ENCODE measurements at places on chromosomes 5 and 9.
A peak's percentile ranks its signal among the peaks of the same experiment; 100 is the strongest.

DNA sequence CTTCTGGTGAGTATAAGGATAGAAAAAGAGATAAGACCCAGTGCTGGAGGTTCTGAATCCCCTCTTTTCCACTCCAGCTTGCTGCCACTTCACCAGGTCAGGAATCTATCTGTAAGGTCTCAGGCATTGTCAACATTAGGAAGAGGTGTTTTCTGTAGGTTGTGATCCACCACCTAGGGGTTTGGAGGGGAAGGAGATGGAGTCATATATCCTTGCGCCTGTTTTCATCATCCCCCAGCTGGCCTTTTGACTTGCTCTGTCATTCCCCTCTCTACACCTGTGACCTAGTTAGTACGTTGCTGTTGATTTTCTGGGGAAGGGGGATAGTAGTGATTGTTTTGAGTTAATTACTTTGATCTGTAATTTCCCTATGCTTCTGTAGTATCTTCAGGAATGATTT is 20.5 kb downstream of the SPINK5 start:
- DNase-seq, result no peak

GRCh38 chr5:139911425-139912120 is 116.0 kb downstream of the PSD2 start:
- DNase-seq, result no peak

- DNase-seq, result no peak
Measured at GRCh38 chr5:99621772-99622681, 693.2 kb upstream of the CHD1 start.

- DNase-seq, result no peak
Measured at GRCh38 chr5:113153512-113154097, 177.0 kb downstream of the DCP2 start.

GRCh38 chr9:18847576-18848275 is 185.3 kb downstream of the SAXO1 start:
- DNase-seq, result no peak

- no peak for DNase-seq
Measured at GRCh38 chr9:134066913-134067851, 644 bp downstream of the BRD3 start.

GRCh38 chr5:142151436-142152383 is 43.1 kb downstream of the NDFIP1 start:
- DNase-seq, result peak; percentile 59

DNA sequence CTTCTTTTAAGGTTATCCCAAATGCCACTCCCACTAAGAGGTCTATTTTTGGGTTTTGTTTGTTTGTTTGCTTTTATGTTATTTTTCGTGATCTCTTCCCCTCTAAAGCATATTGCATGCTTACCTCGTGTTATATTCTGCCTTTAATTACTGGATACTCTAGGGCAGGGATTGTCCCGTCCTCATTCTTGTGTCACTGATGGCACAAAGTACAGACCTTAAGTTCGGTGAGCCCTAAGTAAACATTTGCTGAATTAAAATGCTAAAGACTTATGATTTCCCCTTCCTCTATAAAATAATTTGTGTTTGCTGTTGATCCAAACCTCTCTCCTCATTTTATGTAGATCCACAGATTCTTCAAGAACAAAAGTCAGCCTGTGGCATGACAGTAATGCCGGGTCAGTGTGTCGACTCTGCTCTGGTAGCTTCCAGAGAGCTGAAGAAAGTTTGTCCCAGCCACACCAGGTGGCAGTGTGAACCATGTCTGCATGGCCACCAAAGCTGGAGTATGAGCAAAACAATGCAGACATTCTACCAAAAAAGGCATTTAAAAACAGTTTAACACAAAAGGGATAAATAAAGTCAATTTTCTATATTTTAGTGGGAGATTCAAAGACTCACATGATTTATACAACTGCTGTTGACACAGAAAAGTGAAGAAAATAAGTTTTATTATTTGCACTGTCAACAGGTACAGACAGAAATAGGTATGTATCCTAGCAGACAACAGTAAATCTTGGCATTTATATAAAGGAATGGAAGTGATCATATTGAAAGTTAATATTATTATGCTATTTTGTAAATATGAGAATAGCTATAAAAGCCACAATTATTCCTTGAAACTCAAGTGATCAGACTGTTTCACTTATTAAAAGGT is 17.9 kb upstream of the POC5 start:
- DNase-seq, result no peak

DNA sequence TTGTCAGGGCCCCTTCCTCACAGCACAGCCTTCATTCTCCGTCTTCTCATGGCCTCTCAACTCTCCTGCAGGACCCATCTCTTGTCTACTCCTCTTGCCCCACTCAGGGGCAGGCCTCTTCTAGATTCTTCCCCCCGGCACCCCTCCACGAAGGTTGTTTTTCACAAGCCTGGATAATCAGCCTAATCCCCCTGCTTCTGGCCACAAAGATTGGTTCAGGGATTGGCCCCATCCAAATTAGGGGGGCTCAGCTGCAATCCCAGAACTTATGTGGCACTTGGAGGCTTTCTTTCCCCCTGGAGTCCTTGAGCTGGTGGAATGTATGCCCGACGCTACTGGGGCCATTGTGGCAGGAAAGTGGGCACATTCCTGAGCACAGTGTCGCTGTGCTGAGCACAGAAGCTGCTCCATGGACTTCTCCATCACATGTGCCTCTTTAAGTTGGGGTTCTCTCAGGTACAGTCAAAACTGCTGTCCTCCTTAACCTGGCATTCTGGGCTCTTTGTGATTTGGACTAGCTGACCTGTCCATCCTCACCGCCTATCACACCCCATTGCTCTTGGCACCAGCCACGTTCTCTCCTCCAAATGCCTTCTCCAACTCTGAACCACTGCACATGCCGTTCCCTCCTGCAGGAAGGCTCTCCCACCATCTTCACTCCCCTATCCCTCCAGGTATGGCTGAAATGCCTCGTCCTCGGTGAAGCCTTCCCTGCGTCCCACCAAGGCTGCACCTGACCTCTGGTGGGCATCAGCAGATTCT is 66.8 kb upstream of the RNF130 start:
- DNase-seq, result no peak

GRCh38 chr5:174935854-174936474 is 211.6 kb downstream of the MSX2 start:
- DNase-seq, result peak; percentile 12

GRCh38 chr5:11143456-11144267 is 382.6 kb upstream of the DAP start:
- DNase-seq, result no peak

- DNase-seq, result no peak
Measured at GRCh38 chr5:151772846-151773561, 1.2 kb downstream of the G3BP1 start.

DNA sequence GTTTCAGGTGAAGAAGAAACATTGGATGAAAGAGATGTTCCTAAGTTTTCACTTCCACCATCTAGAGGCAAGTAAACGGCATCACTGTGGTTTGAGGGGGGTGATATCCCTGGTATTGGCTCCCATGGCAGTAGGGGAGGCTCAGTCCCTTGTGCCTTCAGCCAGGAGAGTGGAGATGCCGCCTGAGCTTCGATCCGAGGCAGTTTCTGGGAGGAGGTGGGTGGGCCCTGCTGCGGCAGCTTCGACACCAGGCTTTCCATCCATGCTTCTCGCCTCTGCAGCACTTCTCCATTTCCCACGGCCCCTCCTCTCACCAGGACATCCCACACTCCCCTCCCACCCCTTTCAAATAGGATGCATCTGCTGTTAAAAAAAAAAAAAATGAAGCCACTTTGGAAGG is 258.3 kb downstream of the GADD45G start:
- no peak for DNase-seq

DNA sequence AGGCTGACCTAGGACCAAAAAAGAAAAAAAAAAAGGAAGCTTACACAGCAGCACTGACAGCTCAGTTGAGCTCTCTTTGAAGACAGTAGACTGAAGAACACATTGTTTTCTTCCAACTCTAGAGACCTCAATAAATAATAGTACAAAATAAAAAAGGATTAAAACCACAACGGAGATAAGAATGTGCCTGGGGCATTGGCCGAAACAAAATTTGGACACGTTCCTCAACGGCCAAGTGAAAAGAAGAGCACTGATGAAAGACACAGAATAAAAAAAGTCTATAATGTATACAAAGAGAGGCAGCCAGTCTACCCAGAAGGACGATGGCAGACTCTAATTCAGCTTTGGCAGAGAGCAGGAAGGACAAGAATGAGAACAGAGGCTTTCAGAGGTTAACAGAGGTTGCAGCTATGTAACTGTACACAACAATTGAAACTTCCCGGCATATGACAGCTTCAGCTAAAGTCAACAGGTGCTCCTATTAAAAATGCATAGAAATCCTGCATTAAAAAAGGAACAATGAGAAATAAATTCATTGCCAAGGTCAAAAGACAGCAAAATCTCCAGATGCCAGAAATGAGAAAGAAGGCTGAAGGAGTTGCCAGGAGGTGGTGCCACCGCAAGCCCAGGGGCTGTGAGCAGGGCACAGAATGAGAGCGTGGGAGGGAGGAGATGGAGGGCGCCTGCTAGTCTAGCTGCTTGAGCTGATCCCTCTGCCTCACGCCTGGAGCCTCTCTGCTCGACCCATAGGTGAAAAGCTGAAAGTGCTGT is 113.9 kb downstream of the DCP2 start:
- DNase-seq, result no peak

DNA sequence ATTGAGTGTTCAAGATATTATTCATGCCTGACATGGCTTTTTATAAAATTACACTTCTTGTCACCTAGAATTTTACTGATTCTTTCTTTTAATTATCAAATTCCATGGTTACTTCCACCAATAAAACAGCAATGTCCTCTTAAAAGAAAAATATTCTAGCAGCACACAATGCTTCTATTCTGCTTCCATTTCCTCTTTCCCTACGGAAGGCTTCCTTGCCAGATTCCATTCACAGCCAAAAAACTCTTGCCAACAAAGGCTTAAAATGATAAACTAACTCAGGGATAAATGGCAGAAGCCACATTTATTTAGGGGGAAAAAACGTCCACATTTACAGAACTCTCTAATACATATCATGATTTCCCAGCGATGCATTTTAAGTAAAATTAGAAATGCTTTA is 111.6 kb downstream of the CTNND2 start:
- no peak for DNase-seq

DNA sequence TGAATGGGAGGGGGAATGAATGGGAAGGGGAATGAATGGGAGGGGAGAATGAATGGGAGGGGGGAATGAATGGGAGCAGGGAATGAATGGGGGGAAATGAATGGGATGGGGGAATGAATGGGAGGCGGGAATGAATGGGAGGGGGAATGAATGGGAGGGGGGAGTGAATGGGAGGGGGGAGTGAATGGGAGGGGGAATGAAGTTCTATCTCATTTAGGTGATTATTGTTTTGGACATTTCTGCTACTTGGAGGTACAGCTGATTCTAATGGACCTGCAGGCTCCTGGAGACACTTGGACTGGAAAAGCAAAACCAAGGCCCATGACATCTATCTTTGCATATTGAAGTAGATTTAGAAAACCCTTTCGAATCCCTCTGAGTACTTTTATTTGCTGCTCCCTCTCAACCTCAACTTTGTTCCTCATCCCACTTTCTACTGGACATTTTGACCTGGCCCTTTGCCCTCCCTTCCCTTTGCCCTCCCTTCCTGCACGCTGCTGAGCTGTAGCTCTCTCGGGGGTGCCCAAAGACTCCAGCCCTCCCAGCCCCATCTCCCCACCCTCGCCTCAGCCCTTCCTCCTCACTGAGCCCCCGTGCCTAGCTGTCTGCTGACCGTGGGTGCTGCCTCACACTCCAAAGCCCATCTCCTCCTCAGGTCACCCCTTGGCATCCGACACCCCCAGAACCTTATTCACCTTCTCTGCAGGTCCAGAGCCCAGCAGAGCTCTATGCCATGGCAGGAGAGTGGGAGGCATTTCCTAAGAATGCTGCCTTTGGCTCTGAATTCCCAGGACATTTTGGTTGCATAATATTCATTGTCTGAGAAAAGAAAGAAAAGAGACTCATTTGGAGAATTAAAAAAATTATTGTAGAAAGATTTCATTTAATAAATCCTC is 19.9 kb upstream of the LPCAT1 start:
- DNase-seq, result no peak

- DNase-seq, result no peak
Measured at GRCh38 chr5:136052692-136053335, 24.0 kb downstream of the TGFBI start.

DNA sequence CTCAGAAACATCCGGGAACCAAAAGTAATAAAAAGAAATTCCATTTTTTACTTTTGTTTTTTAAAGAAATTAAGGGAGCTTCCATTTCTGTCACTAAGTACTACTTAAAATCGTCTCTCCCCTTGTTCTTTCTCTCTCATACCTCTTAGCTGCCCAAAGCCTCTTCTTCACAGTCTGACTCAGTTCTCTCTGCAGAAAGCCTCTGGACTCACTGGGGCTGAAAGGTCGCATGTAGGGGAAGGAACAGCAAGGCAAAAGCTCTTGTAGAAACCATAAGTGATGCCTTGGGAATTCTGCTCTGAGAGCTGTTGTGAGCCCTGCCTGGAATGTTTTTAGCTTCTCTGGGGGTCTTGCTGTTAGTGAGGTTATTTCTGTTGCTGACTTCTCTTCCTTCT is 100.8 kb upstream of the RANBP3L start:
- DNase-seq, result no peak

Data from AG09319 (cell line).